ENCODE measurements at places on chromosomes 1 and 21.

DNA sequence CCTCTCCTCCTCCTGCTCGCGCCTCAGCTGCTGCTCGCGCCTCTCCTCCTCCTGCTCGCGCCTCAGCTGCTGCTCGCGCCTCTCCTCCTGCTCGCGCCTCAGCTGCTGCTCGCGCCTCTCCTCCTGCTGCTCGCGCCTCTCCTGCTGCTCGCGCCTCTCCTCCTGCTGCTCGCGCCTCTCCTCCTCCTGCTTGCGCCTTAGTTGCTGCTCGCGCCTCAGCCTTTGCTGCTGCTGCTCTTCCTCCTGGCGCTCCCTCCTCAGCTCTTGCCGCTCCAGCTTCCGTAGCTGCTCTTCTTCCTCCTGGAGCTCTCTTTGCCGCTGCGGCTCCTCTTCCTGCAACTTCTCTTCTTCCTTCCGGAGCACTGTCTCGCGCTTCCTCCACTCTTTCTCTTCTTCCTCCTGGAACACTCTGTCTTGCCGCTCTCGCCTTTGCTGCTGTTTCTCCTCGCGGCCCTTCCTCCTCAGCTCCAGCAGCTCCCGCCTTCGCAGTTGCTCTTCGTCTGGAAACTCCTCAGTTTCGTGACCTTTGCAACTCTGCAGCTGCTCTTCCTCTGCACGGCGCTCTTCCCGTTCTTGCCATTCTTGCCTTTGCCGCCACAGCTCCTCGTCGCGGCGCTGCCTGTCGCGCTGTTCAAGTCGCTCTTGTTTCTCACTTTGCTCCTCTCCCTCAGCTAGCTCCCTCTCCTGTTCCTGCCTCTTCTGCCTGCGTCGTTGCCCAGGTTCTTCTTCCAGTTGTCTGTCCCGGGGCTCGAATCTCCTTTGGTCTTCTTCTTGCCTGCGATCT is 3.0 kb downstream of the TCHH start:
- DNase-seq, result no peak

DNA sequence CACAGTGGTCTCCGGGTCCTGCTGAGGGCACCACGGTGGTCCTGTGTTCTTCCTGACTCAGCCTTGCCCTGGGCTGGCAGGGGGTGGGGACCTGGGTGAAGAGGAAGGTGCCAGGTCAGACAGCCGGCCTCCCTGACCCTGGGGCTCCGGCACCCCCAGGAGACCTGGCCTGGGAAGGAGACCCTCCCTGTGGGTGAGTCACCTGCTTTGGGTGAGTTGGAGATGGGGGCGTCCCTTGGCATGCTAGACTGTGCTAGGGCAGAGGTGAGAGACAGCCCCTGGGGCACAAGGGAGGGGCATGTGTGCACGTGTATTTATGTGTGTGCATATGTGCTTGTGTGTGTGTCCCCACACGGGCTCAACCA is 23.4 kb downstream of the SPSB1 start:
- DNase-seq, result no peak

- DNase-seq, result no peak
Observed at GRCh38 chr1:3035563-3036446, 14.5 kb downstream of the ACTRT2 start.

DNA sequence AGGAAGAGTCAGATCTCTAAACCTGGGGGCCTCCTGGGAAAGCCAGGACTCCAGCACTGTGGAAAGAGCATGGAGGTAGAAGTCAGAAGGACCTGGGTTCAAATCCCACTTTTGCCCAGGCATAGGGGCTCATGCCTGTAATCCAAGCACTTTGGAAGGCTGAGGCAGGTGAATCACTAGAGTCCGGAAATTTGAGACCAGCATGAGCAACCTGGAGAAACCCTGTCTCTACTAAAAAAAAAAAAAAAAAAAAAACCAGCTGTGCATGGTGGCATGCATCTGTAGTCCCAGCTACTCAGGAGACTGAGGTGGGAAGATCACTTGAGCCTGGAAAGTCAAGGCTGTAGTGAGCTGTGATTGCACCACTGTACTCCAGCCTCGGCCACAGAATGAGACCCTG is 31.8 kb downstream of the LDLRAP1 start:
- no peak for DNase-seq

GRCh38 chr21:31191553-31191952 is 152.5 kb downstream of the TIAM1 start:
- no peak for DNase-seq

DNA sequence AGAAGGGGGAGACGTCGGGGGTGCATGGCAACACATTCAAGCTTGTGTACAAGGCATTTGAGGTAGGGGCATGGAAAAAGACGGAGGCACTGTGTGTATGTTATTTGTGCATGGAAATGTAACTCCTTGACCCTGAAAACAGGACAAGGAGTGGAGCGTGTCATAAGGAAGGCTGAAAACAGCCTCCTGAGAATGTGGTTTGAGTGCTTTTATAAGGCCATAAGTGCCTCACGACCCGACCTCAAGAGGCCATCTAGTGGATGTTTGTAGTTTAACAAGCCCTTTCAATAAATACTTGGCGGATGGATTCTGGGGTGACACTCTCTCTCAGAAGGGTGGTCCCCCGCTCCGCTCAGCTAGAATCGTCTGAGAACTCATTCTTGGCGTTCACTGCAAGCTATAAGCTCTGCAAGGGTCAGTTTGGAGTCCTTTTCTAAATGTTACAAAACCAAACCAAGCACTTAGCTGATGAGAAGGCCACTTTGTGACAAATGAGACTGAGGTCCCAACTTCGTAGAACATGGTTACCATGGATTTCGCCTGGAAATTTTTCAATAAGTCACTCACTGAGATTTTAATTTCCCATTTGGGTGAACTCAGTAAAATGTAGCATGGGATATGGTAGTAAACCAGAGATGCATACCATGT is 38.8 kb upstream of the CLCA4 start:
- no peak for DNase-seq

- DNase-seq, result no peak
Observed at GRCh38 chr1:157096881-157097280, 2.7 kb downstream of the ETV3L start.

- DNase-seq, result no peak
Observed at GRCh38 chr1:26288311-26288941, 8.5 kb downstream of the SH3BGRL3 start.

GRCh38 chr21:32186804-32187203 is 92.0 kb downstream of the MIS18A start:
- no peak for DNase-seq

DNA sequence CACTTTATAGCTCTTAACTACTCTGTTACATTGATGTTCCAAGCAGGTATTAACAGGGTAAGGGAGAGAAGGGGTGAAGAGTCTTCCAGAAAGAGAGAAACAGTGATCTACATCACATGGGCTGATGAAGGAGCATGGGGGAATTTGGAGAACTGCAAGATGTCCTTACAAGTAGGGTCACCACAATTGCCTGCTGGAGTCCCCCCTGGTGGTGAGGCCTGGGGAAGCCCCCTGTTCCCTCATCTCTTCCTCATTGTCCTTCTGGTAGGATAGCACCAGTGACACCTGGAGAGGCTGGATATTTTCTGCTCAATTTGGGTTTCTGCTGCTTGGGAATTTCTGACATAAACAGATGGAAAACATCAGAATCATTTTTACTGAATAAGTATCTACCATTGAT is 126.6 kb downstream of the RUNX1 start:
- DNase-seq, result no peak

- no peak for DNase-seq
Observed at GRCh38 chr1:187517546-187517945, 688.8 kb downstream of the PLA2G4A start.

GRCh38 chr1:43565600-43566360 is 35.1 kb downstream of the PTPRF start:
- DNase-seq, result no peak

GRCh38 chr1:241598249-241598648 is 41.9 kb downstream of the CHML start:
- no peak for DNase-seq

- no peak for DNase-seq
Observed at GRCh38 chr1:199724049-199724448, 303.5 kb upstream of the NR5A2 start.

- no peak for DNase-seq
Observed at GRCh38 chr1:192943522-192943921, 115.6 kb downstream of the UCHL5 start.

DNA sequence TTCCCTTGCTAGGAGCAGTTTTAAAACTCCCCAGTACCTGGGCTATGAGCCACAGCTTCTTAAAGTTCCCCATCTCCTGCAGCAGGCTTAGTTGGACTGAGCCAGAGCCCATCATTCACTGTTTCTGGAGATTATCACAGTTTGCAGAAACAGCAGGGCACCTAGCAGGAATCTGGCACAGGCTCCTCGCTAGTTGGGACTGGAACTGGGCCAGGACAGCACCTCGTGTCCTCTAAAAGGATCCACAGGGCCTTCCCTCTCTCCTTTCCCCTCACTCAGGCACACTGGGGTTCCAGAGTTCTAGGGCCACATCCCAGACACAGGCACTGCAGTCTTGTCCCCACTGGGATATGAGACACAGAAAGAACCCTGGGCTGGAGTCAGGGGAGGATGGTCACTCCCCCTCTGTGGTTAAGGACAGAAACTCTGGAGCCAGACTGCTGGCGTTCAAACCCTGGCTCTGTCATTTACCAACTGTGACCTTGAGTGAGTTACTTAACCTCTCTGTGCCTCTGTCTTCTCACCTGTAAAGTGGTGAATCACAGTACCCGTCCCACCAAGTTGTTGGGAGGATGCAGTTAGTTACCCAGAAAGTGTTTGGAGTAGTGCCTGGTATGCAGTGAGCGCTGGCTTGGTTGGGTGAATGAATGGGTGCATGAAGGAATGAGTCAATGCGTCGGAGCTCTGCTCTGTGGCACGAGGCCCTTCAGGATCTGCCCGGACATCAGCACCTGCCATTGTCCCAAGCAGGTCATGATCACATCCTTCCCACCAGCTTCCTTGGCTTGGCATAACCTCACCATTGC is 18.8 kb upstream of the ECE1 start:
- no peak for DNase-seq

DNA sequence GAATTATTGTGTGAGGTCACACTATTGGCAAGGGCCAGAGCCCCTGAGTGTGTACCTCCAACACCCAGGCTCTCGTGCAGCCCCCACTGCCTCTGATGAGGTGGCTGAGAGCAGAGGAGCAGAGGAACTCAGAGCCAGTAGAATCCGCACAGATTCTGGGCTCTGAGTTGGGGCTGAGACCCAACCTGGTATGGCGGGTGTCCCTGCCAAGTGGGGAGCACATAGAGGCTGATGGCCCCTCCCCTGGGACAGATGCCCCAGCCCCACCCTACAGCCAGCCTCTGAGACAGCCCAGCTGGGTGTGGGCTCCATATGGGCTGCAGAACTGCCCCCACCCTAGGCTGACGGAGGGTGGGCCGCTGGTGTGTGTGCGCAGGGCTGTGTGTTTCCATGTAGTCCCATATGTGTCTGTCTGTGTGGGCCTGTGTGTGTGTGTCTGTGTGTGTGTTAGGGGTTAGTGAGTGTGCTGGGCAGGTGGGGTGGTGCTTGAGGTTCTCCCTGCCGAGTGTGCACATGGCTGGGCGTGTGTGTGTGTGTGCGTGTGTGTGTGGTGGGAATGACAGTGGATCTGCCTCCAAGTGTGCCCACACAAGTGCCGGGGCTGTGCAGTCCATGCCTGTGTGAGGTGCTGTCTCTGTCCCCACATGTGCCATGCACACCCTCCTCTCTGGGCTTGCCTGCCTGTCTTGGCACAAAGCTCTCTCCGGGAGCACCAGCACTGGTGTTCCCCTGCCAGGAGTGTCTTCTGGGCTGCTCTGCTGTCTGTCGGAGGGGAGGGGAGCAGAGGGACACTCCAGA is 24.4 kb downstream of the FOXO6 start:
- no peak for DNase-seq

- DNase-seq, result no peak
Observed at GRCh38 chr1:58811303-58811702, 27.5 kb upstream of the JUN start.

- DNase-seq, result no peak
Observed at GRCh38 chr1:17427696-17428660, 11.5 kb downstream of the RCC2 start.

- no peak for DNase-seq
Observed at GRCh38 chr1:151972542-151973248, 21.0 kb downstream of the S100A10 start.

DNA sequence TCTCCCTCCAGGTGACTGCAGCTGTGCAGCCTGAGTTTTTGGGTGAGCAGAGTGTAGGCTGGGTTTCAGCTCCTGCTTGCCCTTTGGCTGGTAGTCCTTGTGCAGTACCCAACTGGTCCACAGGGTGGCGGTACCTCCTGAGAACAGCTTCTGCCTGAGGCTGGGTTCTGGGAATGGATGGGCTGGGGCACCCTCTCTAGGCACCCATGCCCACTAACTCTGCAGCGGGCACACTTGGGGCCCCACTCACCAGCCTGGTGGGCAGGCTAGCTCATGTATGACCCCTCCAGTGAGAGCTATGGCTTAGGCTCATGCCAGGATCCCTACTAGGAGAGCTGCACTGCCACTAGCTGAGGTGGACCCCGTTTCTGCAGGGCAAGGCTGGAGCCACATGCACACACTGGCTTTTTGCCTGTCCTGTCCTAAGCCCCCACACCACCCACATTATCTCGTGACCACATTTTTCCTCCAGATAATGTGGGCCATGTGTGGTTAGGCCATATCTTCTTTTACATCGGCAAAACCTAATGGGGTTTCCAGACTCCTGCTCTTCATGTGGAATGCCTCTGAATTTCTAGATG is 15.5 kb upstream of the GSTM4 start:
- DNase-seq, result peak; percentile 94

DNA sequence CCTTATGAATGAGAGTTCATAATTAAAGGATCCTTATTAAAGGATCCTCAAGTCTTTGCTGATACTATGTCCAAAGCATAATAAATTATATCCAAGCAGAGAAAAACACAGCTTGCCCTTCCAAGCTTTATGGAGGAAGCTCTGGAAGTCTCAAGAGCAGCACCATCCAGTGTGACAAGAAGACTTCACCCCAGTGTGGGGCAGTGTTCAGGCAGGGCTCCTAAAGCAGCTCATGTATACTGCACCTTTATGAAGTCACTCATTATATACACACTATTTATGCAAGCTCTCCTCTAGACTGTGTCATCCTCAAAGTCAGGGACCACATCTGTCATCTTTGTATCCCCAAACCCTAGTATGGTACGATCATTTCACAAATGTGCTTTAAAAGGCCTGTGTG is 11.9 kb upstream of the CCN1 start:
- DNase-seq, result no peak

DNA sequence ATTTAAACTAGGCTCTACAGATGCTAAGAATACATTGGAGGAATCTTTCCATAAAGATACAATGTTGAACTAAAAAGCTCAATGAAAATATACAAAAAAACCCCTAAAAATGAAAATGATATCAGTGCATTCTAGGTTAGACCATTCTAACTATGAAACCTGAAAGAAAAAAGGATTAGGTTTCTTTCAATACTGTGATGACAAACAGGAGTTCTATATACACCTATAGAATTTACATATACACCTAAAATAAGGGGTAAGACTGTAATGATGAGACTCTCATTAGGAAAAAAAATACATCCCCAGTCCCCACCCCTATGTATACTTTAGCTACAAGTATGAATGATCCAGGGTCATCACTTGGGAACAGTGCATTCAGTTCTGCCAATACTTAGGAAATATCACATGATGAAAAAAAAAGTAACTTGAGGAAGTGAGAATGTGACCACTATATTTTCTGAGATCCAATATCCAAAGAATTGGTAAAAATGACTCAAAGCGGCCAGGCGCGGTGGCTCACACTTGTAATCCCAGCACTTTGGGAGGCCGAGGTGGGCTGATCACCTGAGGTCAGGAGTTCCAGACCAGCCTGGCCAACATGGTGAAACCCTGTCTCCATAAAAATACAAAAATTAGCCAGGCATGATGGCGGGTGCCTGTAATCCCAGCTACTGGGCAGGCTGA is 26.3 kb downstream of the SELENOF start:
- no peak for DNase-seq

All from stimulated activated CD8-positive, alpha-beta memory T cell treated with anti-CD3 and anti-CD28 coated beads, Interleukin-7, amount 100 ng/mL, for 1 hour (primary cell).